Activated gamma-delta T cell treated with anti-CD3 and anti-CD28 coated beads, Interleukin-2, amount 50 U/mL, for 16 hours (primary cell): ENCODE measurements at places on chromosomes 6 and 20.

DNA sequence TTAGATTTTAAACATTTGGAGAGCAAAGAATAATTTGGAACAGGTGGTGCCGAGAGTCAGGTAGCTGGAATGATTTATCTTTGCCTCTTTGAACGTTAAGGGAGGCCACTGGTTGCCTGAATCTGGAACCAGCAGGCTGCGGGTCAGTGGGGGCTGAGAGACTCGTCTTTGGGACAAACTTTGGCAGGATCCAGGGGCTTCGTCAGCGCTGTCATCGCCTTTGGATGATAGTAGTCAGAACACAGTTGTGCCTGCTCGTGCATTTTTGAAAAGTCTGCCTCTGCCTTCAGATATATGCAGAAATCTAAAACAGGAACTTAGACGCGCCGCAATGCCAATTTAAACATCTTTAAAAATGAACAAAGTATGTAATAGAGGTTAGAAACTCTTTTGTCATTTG, 5.0 kb downstream of the EYA2 start:
- DNase-seq = no peak

GRCh38 chr20:4117158-4117740, 101.9 kb upstream of the RNF24 start:
- DNase-seq = no peak

DNA sequence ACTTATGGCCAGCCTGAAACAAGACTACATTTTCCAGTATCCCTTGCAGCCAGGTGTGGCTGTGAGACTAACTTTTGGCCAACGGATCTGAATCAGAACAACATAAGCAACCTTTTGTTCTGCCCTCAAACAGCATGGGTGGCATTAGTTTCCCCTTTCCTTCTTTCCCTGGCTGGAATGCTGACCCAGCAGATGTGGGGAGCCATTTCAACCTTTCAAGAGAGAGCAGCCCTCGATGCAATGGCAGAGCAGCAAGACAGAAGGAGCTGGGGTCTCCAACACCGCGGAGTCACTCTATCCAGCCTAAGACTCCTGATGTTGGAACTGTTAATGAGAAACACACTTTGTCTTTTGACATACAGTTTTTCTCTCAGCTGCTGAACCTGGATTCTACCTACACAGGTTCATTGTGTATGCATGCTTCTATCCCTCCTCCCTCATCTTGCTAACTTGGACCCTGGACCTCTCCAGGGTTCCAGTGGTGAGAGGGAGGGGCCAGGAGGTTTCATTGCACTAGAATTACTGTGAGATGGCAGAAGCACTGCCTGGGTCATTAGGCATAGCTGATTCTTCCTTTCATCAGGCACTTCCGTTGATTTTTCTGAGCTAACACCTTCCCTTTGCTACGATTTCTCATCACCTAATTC, 28.8 kb upstream of the DDR1 start:
- DNase-seq = no peak

DNA sequence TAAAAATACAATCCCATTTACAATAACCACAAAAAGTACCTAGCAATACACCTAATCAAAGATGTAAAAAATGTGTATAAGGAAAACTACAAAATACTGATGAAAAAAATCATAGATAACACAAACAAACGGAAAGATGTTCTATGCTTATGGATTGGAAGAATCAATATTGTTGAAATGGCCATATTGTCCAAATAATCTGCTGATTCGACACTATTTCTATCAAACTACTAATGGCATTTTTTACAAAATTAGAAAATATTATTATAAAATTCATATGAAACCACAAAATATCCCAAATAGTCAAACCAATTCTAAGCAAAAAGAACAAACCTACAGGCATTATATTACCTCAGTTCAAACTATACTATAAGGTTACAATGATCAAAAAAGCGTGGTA, 978.3 kb upstream of the MAP3K7 start:
- no peak for DNase-seq

GRCh38 chr6:121615493-121615892, 180.0 kb downstream of the GJA1 start:
- DNase-seq = no peak

DNA sequence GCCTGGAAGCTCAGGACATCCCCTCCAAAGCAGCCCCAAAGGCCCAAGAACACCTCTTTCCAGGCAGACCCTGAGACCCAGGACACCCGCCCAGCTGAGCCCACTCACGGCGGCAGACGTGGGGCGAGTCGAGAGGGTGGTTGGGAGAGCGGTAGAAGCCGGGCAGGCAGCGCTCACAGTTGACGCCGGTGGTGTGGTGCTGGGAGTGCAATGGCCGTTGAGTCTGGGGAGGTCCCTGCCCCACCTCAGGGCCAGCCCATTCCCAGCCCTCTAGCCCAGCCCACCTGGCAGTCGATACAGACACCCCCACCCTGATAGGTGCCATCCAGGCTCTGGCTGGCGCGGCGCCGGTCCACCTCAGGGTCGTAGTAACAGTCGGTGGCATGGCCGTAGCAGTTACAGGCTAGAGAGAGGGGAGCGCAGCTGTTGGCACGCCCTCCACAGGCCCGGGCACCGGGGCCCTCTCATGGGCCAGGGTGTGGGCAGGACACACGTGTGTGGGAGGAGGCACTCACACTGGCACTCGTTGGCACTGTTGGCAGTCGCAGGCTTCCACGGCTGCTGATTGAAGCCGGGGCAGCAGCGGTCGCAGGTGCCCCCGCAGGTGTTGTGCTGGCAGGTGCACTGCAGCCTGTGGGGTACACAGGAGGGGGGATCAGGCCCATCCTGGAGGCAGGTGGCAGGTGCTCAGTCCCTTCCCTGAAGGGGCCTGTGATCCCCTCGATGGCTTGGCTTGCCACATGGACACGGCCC, 20.5 kb downstream of the LAMA5 start:
- no peak for DNase-seq

DNA sequence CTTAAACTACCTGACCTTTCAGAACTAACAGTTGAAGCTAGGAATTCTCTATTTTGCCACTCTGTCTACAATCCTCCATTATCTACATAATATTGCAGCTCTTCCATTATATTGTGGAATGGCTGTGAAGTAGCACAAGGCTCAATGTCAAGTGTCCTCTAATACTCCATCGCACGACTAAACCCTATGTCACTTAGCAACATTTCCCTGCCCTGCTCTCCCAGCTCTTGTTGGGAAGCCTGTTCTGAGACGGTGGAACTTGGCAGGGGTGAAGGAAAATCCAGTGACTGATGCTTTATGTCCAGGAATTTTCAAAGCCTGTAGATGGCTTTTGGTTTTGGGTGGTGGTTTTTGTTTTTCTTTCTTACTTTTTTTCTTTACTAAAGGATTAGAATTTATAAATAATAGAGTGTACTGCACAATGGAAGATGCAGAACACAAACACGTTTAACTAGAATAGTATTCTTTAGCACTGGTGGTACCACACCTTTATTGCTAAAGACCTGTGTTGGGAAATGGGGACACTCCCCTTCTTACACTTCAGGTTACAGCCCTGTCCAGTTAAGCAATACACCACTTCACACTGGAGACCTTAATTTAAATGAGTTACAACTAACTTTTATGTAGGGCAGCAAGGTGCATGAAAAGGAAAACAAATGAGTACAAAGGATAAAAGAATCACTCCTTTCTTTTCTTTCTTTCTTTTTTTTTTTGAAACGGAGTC, 20.7 kb upstream of the AMD1 start:
- DNase-seq = no peak

GRCh38 chr6:33774774-33775173, 14.2 kb downstream of the LEMD2 start:
- DNase-seq = no peak

- DNase-seq = no peak
Measured at GRCh38 chr6:98581705-98582104, 252.7 kb upstream of the POU3F2 start.

DNA sequence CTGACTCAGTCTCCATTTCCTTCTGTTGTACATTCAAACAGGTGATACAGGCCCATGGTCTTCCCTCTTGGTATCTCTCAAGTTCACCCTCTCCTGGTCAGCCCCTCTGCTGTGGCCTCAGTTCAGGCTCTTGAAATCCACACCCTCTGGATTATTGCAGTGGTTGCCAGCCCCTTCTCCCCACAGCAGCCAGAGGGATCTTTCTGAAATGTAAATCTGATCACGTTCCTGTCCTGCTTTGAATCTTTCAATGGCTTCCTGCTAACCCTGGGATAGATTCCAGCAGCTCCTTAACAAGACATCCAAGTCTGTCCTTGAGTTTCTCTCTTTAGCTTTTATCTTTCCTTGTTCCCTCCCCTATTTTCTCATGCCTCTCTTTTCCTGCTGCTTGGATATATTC, 22.2 kb downstream of the CHMP4B start:
- no peak for DNase-seq

GRCh38 chr6:75673884-75674283, 72.2 kb downstream of the SENP6 start:
- no peak for DNase-seq

DNA sequence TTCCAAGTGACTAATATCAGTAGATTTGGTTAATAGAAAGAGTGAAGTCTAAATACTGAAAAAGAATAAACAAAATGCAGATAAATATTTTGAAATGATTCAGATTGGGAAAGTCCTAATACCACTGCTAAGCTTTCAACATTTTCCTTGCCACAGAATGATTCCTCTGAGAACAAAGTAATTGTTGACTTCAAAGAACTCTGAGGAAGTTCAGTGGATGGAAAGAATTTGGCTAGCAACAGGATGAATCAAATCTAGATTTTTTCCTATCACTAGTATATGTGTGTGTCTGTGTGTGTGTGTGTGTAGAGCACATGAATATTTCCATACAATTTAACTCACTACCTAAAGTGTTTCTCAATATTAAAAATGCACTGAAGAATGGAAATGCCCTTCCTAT, 107.9 kb upstream of the PREP start:
- no peak for DNase-seq

DNA sequence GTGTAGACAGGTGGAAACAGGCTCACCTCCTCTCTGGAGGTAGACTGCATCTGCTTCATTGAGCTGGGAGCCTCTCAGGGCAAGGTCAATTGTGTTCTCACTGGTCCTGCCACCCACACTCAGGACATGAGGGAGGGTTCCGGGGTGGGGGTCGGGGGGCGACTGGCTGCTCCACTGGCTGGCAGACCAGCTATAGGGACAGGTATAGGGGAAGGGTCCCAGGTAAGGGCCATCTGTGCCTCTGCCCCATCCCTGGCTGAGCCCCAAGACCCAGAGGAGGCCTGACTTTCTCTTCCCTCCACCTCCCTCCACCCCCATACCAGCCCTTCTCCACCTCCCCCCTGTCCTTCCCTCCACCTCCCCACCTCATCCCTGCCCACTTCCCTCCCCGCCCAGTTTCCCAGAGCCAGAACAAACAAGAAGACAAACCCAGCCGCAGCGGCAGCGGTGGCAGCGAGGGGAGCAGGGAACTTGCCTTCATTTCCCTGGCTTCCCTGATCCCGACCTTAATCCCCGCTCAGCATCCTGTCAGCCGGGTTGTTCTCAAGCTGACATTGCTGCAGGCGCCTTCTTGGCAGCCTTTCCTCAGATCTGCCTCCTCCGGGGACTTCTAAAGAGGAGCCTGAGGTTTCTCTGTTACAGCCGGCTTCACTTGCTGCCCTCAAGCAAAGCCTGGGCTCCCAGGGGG, 18.3 kb upstream of the FOXP4 start:
- DNase-seq = no peak

DNA sequence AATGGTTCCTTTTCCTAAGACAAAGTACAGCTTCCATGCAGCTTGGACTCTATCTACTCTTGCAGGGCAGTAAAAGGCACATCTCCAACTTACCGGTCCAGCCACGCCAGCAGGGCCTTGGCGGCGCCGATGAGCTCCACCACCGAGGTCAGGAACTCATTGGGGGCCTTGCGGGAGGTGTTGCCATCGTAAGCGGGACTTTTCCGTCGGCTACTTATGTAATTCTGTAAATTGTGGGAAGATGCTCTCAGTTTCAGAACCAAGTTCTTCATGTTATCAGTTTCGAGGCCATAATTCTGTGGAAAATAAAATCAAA, 68.5 kb downstream of the CNKSR3 start:
- DNase-seq = no peak

DNA sequence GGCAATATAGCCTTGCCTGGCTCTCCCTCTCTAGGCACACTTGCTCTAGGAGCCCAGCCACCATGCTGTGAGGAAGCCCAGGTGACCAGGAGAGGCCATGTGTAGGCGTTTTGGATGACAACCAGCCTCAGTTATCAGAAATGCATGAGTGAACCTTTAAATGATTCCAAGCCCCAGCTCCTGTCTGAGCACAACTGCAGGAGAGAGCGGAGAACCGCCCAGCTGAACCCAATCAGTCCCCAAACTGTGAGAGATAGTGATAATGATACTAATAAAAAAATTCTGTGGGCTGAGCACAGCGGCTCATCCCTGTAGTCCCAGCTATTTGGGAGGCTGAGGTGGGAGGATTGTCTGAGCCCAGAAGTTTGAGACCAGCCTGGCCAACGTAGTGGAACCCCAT, 83.8 kb upstream of the TOX2 start:
- DNase-seq = no peak

GRCh38 chr6:14270925-14271788, 153.6 kb downstream of the CD83 start:
- DNase-seq = no peak

DNA sequence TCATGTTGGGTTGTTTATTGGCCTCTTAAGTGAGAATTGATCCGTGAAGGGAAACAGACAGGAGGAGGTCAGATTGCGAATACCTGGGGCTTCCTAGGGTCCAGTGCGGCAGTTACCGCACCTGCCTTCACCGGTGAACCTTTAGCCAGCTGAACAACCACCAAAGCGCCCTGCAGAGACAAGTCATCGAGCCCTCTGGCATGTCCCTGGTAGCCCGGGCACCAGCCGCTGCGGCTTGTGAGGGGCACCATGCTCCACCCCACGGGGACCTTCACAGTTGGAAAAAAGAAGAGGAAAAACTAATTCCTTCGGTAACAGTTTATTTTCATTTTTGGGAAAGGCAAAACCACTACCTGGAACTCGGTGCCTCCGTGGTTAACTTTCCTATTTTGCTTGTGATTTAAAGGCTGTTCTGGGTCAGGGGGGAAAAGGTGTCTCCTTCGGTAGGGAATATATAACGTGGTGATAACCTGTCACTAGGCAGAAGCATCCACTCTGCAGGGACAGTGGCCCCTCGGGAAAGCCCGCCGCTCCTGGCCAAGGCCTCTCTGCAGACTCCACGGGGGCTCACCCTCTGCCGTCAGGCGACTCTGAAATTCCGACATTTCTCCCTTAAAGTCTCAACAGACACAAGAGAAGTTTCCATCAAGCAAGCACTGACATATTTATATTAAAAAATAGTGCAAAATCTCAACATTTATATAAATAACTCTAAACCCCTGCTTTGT, 30.7 kb upstream of the ZBP1 start:
- DNase-seq = no peak

GRCh38 chr20:20317621-20318364, 50.1 kb upstream of the INSM1 start:
- DNase-seq = no peak

DNA sequence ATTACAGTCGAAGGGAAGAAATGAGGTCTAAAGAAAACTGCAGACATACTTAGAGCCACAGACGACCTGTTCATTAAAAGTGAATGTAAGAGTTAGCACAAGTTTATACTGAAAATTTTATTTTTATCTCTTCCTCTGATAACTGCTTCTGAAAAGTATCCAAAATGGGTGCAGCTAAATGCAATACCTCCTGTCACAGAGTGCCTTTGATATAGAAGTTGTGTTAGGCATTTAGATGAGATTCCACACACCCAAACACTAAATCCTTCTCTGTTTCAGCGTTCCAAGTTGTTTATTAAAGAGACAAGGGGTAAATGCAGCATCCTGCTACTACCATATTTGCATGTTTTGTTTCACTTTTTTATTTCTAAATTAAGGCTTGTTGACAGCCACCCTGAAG, 214.7 kb upstream of the TSHZ2 start:
- DNase-seq = no peak

GRCh38 chr6:111430605-111431376, 52.2 kb downstream of the REV3L start:
- no peak for DNase-seq
